ENCODE measurements at places on chromosomes 16 and 17. TPM values are rescaled to one million over a fixed set of nuclear protein-coding genes. Genes with fewer than 3 reads are reported as not detected.

The ZNF385C gene
- total RNA-seq: not detected

The SLC25A10 gene
- total RNA-seq: 5.5 TPM

The CLEC18A gene
- 0.86 TPM for total RNA-seq

The SLC38A8 gene
- not detected for total RNA-seq

Data from smooth muscle cell of the pulmonary artery (primary cell).